ENCODE measurements at places on chromosomes 13 and 19.

- DNase-seq: no peak
Observed at GRCh38 chr19:29964171-29964570, 22.1 kb downstream of the URI1 start.

- DNase-seq: no peak
Observed at GRCh38 chr13:22451327-22451741, 729.4 kb upstream of the SGCG start.

DNA sequence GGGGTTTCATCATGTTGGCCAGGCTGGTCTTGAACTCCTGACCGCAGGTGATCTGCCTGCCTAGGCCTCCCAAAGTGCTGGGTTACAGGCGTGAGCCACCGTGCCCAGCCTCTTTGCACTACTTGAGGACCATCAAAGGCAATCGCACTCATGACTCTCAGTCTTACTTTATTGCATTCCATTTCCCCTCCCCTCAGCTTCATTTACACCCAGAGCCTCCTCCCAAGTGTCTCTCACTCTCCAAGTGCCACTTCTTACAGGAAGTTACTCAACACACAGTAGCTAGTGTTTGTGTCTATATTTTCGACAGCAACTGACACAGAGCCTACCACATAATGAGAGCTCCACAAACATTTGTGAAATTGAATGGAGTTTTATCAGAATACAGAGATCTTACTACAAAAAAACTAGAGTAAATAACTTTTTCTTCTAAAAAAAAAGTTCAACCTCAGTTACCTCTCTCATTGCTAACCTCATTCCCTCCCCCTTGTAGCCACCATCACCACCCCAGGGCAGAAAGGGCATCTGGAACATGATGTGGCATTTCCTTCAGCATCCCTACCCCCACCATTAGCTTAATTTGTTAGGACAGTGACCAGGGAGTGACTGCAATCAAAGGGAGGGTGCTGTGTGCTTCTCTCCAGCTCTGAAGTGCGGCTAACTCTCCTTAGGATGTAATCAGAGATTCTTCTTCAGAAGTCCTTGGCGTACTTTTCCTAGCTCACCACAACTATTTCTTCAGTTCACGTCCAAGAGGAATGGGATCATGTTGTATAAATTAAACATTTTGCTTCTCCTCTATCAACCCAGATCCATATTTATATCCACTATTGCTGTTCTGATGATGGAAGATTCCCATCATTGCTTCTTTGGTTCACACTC lies 17.0 kb upstream of the RUBCNL start:
- no peak for DNase-seq

DNA sequence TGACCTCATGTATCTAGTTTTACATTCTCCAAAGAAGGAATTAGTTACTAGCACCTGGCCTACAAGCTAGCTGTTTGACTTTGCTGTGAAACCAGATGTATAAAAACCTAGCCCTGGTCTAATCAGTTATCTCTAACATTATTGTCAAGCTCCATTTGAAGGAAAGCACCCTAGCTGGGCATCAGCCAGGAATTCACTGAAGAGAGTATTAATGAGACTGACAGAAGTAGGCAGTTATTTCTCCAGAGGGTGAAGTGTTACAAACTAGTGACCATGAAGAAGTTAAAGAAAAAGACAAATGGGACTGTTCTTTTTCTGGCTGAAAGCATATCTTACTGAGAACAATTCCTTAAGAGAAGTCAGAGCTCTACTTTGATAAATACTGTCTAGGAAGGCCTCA lies 2529.3 kb upstream of the PCDH20 start:
- no peak for DNase-seq

GRCh38 chr13:23427342-23427843 lies 6.1 kb downstream of the SACS start:
- DNase-seq: no peak

DNA sequence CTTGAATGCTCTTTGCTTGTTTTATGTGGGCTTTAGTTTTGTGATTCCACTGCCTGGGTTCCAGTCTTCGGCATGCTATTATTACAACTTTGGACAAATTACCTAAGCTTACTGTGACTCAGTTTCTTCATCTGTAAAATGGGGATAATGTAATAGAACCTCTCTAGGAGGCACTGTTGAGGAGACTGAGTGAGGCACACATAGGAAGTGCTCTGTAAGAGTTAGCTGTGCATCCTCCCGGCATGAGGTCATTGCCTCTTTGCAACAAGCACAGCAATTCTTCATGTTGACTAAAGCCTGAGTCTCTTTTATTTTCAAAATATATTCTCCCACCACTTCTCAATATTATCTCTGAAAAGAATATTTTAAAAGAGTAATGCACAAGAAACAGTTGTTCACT lies 227.4 kb downstream of the DLEU7 start:
- no peak for DNase-seq

DNA sequence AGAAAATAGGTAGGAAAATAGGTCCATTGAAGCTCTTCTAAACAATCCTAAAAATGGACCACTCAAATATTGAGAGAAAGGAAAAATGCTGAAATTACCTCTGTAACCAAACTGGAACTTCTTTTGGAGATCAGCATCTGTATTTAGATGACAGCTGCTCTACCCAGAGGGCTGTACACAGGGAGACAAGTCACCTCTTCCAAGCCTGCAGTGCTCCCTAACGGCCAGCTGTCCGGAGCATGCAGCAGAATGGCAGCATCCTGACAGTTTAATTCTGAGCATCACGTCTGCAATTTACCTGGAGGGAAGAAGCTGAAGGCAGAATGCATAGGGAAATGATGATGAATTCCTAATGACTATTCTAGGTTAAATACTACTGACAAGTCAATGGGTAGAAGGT lies 62.8 kb upstream of the DIAPH3 start:
- DNase-seq: no peak

- DNase-seq: no peak
Observed at GRCh38 chr13:48979892-48980291, 4.2 kb downstream of the FNDC3A start.

DNA sequence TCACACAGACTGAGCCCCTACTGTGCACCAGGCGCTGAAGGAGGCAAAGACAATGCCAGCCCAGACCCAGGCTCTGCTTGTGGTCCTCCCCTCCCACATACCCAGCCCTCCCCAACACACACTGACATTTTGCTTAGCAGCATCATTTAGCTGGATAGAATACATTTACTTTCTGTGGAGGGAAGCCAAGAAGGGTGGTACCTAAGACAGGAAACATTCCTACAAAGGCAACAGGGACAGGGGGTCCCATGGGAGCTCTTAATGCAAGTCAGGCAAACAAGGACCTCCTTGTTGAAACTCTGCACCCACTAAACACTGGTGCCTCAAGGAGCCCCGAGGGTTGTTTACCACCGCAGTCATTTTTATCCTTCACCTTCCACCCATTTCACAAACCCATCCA lies 77.0 kb upstream of the ZNF507 start:
- no peak for DNase-seq

- no peak for DNase-seq
Observed at GRCh38 chr19:12163826-12164225, 930 bp downstream of the ZNF136 start.

GRCh38 chr13:110874508-110874960 lies 40.3 kb downstream of the ANKRD10 start:
- DNase-seq: peak; percentile 79

- DNase-seq: no peak
Observed at GRCh38 chr19:13882836-13883235, 5.9 kb downstream of the NANOS3 start.

- DNase-seq: no peak
Observed at GRCh38 chr13:110475550-110476219, 85.8 kb downstream of the RAB20 start.

GRCh38 chr19:489418-490196 lies 6.7 kb upstream of the MADCAM1 start:
- DNase-seq: no peak

GRCh38 chr13:79468819-79469218 lies 12.1 kb upstream of the NDFIP2 start:
- DNase-seq: no peak

- DNase-seq: no peak
Observed at GRCh38 chr13:40494946-40495620, 171.4 kb downstream of the FOXO1 start.

GRCh38 chr19:27673986-27674385 lies 1539.0 kb downstream of the UQCRFS1 start:
- DNase-seq: peak; percentile 3

- DNase-seq: no peak
Observed at GRCh38 chr13:81408647-81409046, 1067.7 kb upstream of the SPRY2 start.

GRCh38 chr19:49430172-49430677 lies 5.0 kb downstream of the GFY start:
- no peak for DNase-seq

DNA sequence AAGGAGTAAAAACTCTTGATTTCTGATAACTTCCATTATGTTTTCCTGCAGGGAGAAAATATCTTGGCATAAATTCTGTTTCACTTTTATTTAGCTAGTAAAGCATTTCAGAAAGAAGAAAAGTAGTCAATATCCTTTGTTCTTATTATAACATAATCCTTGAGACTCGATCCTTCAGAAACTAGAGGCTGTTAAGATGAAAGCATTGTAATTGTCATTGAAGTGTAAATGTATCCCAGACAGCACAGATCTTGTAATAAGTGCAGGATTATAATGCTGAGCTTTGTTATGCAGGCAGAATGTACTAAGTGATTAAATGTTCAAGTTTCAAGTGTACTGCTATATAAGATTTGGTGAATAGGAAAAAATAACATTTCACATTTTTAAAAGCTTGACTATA lies 225.2 kb upstream of the ATXN8OS start:
- DNase-seq: no peak
